Stimulated activated memory B cell treated with anti-CD40 and anti-IgM and Interleukin-4, amounts not matched to agents 10 μg/mL and 1 μg/mL and 100 μg/mL, for 72 hours (primary cell): ENCODE measurements at places on chromosomes 12 and 14.

DNA sequence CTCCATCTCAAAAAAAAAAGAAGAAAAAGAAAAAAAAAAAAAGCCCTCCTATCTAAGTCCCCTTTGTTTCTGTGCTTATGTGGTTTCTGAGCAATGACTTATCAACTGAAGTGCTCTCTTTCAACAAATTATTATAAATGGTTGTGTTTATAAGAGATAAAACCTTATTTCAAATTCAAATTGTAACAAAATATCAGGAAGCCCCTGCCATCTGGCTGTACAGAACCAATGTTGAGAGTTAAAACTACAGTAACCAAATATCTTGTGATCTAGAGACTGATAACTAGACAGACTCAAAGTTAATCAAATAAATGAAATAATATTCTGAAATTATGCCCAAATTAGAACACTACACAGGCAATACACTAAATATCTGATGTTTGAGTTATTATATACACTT lies 143.0 kb upstream of the CPNE8 start:
- H3K4me1 ChIP-seq = no peaks in the 10 kb centered on the region
- no peaks in the 10 kb centered on the region for H3K27me3 ChIP-seq
- H3K4me3 ChIP-seq = no peak overlapping the region
- ATAC-seq = no peak

DNA sequence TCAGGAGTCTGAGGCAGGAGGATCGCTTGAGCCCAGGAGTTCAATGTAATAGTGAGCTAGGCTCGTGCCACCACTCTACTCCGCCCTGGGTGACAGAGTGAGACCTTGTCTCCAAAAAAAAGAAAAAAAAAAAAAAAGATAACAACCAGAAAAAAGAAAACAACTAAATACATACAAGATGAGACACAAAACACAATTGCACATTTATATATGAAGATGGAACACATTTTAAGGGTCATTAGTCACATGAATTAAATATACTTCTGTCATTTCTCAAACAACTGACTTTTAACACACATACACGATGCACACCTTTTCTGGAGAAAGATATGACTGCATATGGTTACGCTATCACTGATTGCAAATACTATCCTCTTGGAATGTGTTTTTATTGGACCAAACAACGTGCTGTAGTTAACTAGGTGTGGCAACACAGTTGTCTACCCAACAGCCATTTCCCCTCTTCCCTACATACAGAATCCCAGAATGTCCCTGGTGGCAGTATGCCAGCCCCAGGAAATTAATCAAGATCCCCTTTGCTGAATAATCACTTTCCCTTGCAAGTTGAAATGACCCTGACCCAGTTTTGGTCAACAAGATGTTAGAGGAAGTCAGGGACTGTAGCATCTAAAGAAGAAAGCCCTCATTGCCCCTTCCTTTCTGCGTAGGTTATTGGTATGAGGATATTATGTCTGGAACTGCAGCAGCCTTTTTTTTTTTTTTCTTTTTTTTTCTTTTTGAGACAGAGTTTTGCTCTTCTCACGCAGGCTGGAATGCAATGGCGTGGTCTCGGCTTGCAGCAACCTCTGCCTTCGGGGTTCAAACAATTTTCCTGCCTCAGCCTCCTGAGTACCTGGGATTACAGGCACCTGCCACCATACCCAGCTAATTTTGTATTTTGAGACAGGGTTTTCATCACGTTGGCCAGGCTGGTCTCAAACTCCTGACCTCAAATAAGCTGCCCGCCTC lies 5.6 kb upstream of the MYL6B start:
- no peaks in the 10 kb centered on the region for H3K27me3 ChIP-seq
- H3K36me3 ChIP-seq = peaks cover 37% of the 10 kb centered on the region
- peaks cover 28% of the 10 kb centered on the region for H3K4me1 ChIP-seq
- H3K4me3 ChIP-seq = no peak overlapping the region

GRCh38 chr12:42587601-42588523 lies 1.7 kb downstream of the PRICKLE1 start:
- no peak for ATAC-seq
- H3K27ac ChIP-seq = no peak overlapping the region
- H3K4me3 ChIP-seq = peak overlapping the region; percentile 72
- no peaks in the 10 kb centered on the region for H3K36me3 ChIP-seq

GRCh38 chr14:75771595-75771994 lies 110.5 kb downstream of the TTLL5 start:
- H3K4me1 ChIP-seq = no peaks in the 10 kb centered on the region
- no peak overlapping the region for H3K27ac ChIP-seq
- H3K36me3 ChIP-seq = peaks cover 25% of the 10 kb centered on the region
- H3K27me3 ChIP-seq = no peaks in the 10 kb centered on the region
- no peak overlapping the region for H3K4me3 ChIP-seq
- ATAC-seq = no peak

GRCh38 chr14:98919434-98919833 lies 352.6 kb downstream of the BCL11B start:
- no peaks in the 10 kb centered on the region for H3K4me1 ChIP-seq
- H3K4me3 ChIP-seq = no peak overlapping the region
- H3K36me3 ChIP-seq = no peaks in the 10 kb centered on the region
- H3K27me3 ChIP-seq = no peaks in the 10 kb centered on the region
- ATAC-seq = no peak
- H3K27ac ChIP-seq = no peak overlapping the region

- no peak overlapping the region for H3K27ac ChIP-seq
- peaks cover 11% of the 10 kb centered on the region for H3K4me1 ChIP-seq
- H3K4me3 ChIP-seq = no peak overlapping the region
- H3K36me3 ChIP-seq = no peaks in the 10 kb centered on the region
- peak; percentile 45 for ATAC-seq
Observed at GRCh38 chr12:22377731-22378496, 43.4 kb upstream of the ST8SIA1 start.

DNA sequence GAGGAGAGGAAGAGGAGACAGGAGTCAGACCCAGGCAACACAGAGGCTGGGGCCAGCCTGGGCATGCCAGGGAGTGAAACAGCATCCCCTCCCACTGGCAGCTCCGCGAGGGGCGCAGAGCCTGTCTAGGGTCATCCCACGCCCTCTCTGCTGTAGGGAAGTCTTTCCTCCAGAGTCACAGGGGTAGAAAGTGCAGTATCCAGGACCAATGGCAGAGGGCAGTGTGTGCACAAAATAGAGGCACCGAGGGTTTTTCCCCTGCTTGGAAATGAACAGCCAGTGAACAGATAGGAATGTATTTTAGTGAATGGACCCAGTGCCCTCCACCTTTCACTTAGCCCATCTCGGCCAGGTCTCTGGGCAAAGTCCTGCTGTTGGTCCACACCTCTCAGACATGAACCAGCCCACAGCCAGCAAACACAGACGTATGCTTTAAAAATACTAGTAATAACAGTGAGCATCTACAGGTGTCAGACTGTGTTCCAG lies 9.4 kb upstream of the KRT74 start:
- peak; percentile 46 for ATAC-seq
- peaks cover 33% of the 10 kb centered on the region for H3K27me3 ChIP-seq
- no peaks in the 10 kb centered on the region for H3K4me1 ChIP-seq
- H3K4me3 ChIP-seq = no peak overlapping the region
- H3K27ac ChIP-seq = no peak overlapping the region

DNA sequence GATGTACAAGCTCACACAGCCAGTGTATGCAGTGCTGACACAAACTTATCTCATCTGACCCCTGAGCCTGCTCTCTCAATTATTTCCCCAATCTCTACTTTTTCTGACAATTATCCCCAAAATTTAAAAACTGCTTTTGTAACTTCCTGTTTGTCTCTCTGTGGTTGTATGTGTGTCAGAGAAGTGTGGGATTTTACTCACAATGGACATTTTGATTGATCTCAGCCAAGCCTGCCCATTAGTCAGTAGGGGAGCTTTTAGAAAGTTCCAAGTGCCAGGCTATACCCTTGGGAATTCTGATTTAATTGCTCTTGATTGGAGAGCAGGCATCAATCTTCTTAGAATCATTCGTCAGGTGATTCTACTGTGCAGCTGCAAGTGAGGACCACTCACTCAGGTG lies 64.9 kb upstream of the LMNTD1 start:
- H3K4me1 ChIP-seq = no peaks in the 10 kb centered on the region
- no peak for ATAC-seq
- no peaks in the 10 kb centered on the region for H3K36me3 ChIP-seq
- no peak overlapping the region for H3K4me3 ChIP-seq
- no peaks in the 10 kb centered on the region for H3K27me3 ChIP-seq

DNA sequence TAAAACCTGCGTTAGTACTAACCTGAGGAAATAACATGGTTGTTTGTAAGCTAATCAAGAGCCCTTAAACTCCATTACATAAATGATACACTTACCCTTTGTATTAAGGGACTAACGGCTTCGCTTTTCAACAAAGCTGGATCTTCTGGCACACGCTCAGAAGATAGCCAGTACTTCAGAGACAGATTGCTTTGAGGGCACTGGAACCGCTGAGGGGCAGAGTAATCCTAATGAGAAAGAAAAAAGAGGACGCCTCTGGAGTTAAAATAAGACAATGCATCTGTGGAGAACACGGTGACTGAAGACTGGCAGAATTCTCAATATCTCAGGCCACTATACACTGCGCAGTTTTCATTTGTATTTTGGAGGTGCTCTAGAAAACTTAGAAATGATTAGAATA lies 1.5 kb upstream of the KTN1 start:
- H3K27ac ChIP-seq = peak overlapping the region; percentile 98
- no peak for ATAC-seq
- H3K36me3 ChIP-seq = no peaks in the 10 kb centered on the region
- peaks cover 26% of the 10 kb centered on the region for H3K4me1 ChIP-seq
- H3K4me3 ChIP-seq = no peak overlapping the region

DNA sequence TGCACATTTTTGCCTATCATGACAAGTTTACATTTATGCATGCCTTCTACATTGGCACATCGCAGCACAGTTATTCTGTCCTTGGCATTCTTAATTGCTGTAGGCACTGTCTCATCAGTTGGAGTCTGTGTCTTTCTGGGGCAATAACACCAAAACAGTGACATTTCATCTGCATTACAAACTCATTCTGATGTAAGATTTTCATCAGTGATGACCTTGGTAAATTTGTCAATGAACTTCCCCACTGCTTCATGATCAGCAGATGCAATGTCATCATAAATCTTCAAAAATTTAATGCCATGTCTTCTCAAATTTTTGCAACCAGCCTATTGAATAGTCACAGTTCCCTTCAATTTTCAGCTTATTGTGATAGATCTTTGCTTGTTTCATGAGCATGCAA lies 85.5 kb downstream of the CAPZA3 start:
- H3K27ac ChIP-seq = no peak overlapping the region
- ATAC-seq = no peak
- H3K36me3 ChIP-seq = no peaks in the 10 kb centered on the region
- no peaks in the 10 kb centered on the region for H3K27me3 ChIP-seq

DNA sequence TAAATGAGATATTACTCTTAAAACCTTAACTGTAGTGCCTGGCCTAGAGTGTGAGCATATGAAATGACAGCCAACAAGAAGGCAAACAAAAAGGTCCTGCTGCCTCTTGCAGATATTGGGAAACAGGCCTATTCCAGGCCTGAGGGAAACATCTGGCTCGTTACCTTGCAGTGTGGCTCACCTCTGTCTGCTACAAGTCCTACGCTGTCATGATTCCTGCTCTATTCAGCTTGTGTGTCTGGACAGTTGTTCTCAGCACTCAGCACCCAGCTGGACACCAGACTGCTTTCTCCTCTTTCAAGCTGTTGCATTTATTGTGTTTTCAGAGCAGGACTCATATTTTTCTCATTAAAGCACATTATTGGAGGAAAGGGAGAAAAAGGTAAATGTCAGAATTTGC lies 113.5 kb downstream of the TMTC2 start:
- H3K4me3 ChIP-seq = no peak overlapping the region
- no peaks in the 10 kb centered on the region for H3K27me3 ChIP-seq
- ATAC-seq = no peak
- no peak overlapping the region for H3K27ac ChIP-seq

- no peaks in the 10 kb centered on the region for H3K27me3 ChIP-seq
- peaks cover 30% of the 10 kb centered on the region for H3K4me1 ChIP-seq
- H3K36me3 ChIP-seq = no peaks in the 10 kb centered on the region
- peak overlapping the region; percentile 87 for H3K27ac ChIP-seq
Observed at GRCh38 chr12:12999271-12999958, 650 bp downstream of the HEBP1 start.

DNA sequence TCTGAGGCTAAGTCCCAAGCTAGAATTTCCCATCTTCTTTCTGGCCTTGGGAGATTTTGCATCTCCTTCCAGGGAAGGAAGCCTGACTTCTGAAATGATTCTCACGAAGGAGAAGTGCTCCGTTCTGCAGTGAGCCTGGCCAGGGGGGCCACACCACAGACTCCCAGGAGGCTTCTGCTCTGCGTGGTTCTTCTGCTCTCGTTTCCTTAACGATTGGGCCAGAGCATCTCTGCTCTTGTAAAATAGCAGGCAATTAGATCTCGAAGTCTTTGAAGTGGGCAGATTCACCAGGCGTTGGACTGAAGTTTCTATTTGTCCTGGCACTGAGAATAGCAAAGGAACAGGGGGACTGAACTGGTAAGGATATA lies 6.7 kb upstream of the BATF start:
- peaks cover 68% of the 10 kb centered on the region for H3K4me1 ChIP-seq
- H3K27ac ChIP-seq = peak overlapping the region; percentile 94
- peaks cover 15% of the 10 kb centered on the region for H3K36me3 ChIP-seq

- H3K27me3 ChIP-seq = no peaks in the 10 kb centered on the region
- H3K36me3 ChIP-seq = no peaks in the 10 kb centered on the region
- peak overlapping the region; percentile 74 for H3K27ac ChIP-seq
- no peak overlapping the region for H3K4me3 ChIP-seq
Observed at GRCh38 chr12:40171501-40171900, 53.3 kb upstream of the LRRK2 start.

DNA sequence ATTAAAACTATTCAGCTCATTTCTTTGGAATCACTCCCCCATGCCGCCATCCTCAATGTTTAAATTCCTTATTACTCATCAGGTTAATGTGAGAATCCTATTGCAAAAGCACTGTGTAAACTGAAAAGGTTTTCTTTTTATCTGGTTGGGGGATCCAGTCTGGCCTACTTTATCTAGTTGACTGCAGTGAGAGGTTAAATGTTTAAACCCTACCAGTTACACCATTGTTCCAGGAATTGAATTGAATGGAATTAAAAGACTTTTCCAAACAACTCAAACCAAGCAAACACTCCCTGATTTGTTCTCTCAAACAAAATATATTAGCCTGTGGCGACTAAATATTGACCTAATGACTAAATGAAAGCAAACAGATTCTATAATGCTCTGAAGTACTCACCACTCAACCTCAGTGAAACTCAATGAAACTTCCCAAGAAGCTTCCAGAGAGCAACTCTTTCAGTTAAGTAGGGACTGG lies 100.5 kb downstream of the VEZT start:
- ATAC-seq = no peak
- H3K4me3 ChIP-seq = no peak overlapping the region
- no peaks in the 10 kb centered on the region for H3K4me1 ChIP-seq
- H3K27ac ChIP-seq = no peak overlapping the region

DNA sequence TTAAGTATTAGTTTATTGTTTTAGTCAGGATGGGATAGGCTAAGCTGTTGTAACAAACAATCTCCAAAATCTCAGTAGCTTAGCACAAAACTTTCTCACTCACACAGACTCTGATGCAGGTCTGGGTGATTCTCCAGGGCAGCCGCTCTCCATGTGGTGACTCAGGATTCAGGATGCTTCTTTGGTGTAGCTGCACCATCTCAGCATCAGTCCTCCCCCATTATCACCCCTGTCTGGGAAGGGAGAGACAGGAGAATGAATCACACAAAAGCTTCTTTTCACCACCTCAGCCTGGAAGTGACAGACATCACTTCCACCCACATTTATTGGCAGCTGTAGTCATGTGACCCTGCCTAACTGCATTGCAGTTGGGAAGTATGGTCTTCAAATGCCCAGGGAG lies 142.3 kb downstream of the DICER1 start:
- peaks cover 7% of the 10 kb centered on the region for H3K27me3 ChIP-seq
- H3K27ac ChIP-seq = no peak overlapping the region
- no peak for ATAC-seq
- H3K36me3 ChIP-seq = no peaks in the 10 kb centered on the region
- no peak overlapping the region for H3K4me3 ChIP-seq
